HS-5 (cell line): ENCODE measurements at places on chromosomes 4 and X.

DNA sequence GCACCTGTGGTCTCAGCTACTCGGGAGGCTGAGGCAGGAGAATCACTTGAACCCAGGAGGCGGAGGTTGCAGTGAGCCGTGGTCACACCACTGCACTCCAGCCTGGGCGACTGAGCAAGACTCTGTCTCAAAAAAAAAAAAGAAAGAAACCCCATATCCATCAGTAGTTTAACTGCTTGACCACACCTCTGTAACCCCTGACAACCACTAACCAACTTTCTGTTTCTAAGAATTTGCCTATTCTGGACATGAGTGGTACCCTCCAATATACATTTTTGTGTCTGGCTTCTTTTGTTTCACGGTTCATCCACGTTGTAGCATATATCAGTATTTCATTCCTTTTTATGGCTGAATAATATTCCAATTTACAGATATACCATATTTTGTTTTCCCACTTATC, 9.1 kb downstream of the PPAT start:
- no peak for DNase-seq

DNA sequence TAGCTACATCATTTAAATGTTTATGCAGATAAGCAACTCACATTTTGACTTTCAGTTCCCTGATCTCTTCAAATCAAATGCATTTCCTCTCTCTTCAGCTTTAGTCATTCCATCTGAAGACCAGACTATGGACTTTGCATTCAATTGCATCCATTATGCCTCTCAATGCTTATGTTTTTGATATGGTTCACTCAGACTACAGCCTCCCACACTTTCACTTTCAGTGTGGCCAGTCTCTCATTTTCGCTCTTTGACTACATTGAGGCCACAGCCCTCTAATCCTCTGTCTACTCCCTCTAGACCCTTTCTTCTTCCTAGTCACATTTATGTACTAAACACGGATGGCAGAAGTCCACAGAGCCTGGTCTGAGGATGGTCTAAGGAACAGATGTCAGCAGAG, 24.5 kb upstream of the VEGFC start:
- no peak for DNase-seq

- DNase-seq = no peak
These were observed 1064.8 kb upstream of the IGFBP7 start for GRCh38 chr4:58175024-58175423.

- DNase-seq = no peak
These were observed 12.2 kb upstream of the FGF2 start for GRCh38 chr4:122814426-122814825.

GRCh38 chr4:20393486-20394100, 141.9 kb downstream of the SLIT2 start:
- DNase-seq = no peak

- DNase-seq = no peak
These were observed 114.3 kb upstream of the TEX13C start for GRCh38 chrX:125205133-125205917.

DNA sequence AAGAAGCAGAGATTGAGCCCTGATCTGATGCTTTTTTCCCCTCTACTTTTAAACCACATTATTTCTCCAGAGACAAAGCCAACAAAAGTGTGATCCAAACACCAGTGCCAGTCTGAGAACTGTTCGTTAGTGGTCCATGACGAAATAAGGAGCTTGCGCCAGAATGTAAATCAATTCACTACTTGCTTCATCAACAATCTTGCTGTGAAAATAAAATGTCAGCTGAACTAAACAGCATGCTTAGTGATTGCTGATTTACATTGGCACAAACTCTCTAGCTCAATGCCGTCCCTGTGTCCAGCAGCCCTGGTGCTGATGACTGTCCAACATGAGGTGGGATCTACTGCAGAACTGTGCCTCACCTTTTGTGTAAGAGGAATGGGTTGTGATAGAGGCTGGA, 71.3 kb downstream of the SOX3 start:
- no peak for DNase-seq

DNA sequence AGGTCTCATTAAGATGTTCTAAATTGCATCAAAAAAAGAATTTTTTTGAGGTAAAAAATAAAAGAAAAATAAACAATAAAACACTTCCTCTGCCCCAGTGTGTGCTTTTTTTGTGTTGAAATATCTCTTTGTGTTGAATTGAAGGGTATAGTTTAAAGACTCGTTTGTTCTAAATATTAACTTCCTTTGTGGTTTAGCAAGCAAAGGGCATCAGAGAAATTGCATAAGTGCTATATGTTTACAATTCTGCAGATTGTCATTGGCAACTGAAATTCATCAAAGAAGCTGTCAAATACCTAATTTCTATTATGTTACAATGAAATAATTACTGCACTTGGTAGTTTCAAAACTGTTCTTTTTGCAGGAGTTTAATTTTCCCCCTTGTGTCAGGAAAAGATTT, 260.5 kb downstream of the DKK2 start:
- DNase-seq = no peak

GRCh38 chr4:8381814-8382581, 58.5 kb downstream of the ACOX3 start:
- no peak for DNase-seq

GRCh38 chr4:6281436-6282313, 12.0 kb downstream of the WFS1 start:
- DNase-seq = no peak

DNA sequence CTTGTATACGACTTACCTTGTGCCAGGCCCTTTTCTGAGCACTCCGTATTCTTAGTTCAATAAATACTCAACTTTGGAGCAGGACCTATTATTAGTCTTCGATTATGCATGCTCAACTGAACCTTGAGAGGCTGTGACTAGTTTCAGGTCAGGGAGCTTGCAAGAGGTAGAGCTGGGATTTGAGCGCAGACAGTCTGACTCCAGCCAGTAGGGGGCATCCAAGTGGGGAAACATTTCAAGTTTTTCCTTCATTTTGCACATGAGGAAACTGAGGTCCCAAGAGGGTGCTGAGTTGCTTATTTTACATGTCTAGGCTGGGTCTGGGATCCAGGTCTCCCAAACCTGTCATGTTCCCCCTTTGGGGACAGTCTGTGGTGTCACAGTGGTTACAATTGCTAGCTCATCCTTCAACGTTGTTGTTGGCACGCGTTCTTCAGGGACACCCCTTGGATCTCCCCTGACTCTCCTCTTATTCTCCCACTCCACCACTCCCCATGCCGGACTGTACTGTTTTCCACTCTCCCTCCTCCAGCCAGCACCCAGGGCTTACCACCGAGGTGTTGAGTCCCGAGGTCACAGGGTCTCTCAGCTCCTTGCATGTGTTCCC, 6.7 kb upstream of the PRICKLE3 start:
- DNase-seq = no peak

GRCh38 chr4:140186082-140186438, 32.1 kb upstream of the MAML3 start:
- DNase-seq = no peak

GRCh38 chrX:78329486-78329885, 2.1 kb upstream of the CYSLTR1 start:
- no peak for DNase-seq

DNA sequence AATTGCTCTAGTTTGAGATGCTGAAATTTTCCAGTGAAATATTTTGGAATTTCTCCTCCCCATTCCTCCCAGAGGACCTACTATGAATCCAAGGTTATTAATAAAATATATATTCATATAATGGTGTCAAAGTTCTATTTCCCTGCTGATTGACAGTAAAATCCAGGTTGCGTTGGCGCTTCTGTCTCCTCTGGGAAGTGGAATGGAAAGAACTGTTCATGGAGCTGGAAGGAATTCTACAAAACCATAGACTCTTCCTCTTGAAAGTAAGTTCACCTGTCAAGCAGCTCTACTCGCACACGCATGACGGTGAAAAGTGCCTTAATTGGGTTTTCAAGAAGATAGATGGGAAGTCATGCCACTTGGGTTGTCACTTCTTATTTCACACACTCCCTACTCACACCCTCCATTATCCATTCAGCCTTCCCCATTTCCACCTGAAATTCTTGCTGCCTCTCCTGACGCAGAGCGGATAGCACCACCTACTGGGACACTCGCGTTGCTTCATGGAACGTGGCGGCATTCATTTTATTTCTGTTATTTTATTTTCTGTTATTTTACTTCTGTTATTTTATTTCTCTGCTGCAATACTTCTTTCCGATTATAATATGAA, 351.6 kb downstream of the NLGN4X start:
- no peak for DNase-seq

GRCh38 chr4:83728191-83728590, 192.3 kb downstream of the GPAT3 start:
- no peak for DNase-seq

- no peak for DNase-seq
These were observed 6.5 kb upstream of the PAQR3 start for GRCh38 chr4:78945651-78946179.

DNA sequence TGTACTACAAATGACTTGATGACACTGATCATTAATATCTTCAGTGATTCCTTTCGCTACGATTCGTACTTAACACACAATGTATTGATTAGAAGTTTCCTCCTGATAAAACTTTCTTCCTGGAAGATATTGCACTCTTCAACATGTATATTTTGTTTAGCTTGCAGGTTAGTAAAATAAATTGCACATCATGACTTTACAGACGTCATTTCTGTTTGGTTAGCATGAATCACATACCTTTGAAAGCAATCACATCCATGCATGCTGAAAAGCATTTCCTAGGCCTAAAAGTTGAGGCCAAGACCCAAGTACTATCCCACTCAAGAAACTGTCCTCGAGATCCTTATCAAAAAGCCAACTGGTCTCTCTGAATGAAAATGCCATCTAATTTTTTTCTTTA, 1841.0 kb upstream of the PCDH7 start:
- DNase-seq = no peak

GRCh38 chr4:139416073-139416673, 37.7 kb upstream of the RAB33B start:
- peak; percentile 15 for DNase-seq

GRCh38 chrX:7447801-7448499, 300.0 kb upstream of the PUDP start:
- DNase-seq = no peak

- no peak for DNase-seq
These were observed 27.7 kb downstream of the ABCG2 start for GRCh38 chr4:88130544-88131305.

GRCh38 chr4:76546759-76547742, 112.0 kb downstream of the SHROOM3 start:
- peak; percentile 68 for DNase-seq

GRCh38 chr4:180898305-180898704, 1344.9 kb upstream of the TENM3 start:
- DNase-seq = no peak

DNA sequence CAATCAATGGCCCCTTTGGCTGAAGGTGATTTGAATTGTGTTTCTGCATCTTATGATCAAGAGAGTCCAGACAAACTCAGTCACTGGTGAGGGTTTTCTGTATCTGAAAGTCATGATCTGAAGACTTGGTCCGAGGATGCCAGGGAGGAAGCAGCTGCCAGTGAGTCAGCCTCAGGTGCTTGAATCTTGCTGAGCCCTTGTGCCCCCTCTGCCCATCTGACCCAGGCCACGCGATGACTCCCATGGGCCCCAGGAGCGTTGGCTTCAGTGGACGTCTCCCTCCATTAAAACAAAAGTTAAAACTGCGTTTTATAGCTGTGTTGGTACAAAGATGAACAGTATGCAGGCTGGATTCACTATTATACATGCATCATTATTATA, 62.0 kb downstream of the HTRA3 start:
- DNase-seq = no peak

GRCh38 chrX:53714580-53715345, 28.2 kb upstream of the HUWE1 start:
- no peak for DNase-seq

- DNase-seq = no peak
These were observed 4.0 kb downstream of the C4orf46 start for GRCh38 chr4:158667651-158668198.

GRCh38 chr4:108531461-108531860, 88.9 kb upstream of the RPL34 start:
- no peak for DNase-seq

- no peak for DNase-seq
These were observed 345.9 kb downstream of the FSTL5 start for GRCh38 chr4:161817914-161818313.

DNA sequence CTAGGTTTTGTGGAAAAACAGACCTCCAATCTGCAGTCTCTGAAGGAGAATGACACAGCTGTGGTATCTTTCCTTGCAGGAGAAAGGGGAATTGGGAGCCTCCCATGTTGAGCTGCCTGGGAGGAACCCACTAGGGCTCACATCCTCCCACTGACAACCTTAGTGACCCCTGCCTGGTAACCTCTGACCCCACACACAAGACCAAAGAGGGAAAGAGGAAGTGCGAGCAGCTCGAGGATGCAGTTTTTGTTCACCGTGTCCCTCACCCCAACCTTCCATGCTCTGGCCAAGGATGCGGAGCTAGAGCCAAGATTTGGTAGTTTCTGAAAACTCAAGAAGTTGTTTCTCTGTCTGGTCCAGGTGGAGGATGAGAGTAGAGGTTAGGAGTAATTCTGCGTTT, 5.4 kb upstream of the ZXDA start:
- DNase-seq = no peak

DNA sequence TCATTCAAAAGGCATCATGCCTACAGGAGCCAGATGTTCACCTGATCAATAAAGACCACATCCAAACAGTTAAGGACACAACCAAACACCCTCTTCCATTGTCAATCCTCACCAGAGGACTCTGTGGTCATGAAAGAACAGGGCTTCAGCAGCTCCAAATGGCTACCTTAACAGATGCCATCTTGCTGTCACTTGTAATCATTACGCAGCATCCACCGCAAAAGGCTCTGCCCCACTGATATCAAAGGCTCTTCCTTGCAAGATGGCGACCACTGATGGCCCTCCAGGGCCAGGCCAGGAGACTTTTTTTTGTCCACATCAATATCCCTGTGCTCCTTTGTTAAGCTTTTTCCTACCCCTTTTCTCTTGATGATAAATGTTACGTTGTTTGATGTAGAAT, 157.4 kb downstream of the DHRSX start:
- no peak for DNase-seq
